AG04450 (cell line): ENCODE measurements at places on chromosomes 12 and 14.

GRCh38 chr12:12099102-12099501 is 28.4 kb downstream of the BCL2L14 start:
- DNase-seq = no peak

GRCh38 chr14:21680072-21680471 is 6.5 kb upstream of the OR4E1 start:
- DNase-seq = peak; percentile 1

GRCh38 chr14:54474232-54474793 is 14.5 kb downstream of the GMFB start:
- no peak for DNase-seq

- no peak for DNase-seq
Observed at GRCh38 chr14:88049936-88050335, 45.0 kb downstream of the GPR65 start.

- no peak for DNase-seq
Observed at GRCh38 chr12:48826209-48826855, 8.0 kb downstream of the CACNB3 start.

- DNase-seq = no peak
Observed at GRCh38 chr12:42807251-42807650, 217.7 kb upstream of the PRICKLE1 start.

DNA sequence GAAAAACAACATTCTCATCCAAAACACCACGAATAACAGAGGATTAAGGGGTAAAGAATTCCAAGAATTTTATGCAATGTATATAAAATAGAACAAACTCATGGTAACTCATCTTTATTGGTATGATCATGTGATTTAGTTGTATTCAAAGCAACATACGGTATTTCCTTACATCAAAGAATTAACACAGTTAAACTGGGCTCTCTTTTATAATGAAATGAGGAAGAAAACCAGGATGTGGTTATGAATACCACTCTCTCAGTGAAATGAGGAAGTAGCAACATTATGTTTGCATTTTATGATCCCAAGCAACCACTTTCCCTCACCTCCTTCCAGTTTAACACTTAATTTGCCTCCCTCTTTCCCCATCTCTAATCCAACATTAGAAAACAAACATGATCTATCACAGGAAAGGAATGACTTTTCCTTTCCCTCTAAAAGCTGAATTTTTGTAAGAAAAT is 22.9 kb downstream of the SPTLC2 start:
- DNase-seq = no peak

DNA sequence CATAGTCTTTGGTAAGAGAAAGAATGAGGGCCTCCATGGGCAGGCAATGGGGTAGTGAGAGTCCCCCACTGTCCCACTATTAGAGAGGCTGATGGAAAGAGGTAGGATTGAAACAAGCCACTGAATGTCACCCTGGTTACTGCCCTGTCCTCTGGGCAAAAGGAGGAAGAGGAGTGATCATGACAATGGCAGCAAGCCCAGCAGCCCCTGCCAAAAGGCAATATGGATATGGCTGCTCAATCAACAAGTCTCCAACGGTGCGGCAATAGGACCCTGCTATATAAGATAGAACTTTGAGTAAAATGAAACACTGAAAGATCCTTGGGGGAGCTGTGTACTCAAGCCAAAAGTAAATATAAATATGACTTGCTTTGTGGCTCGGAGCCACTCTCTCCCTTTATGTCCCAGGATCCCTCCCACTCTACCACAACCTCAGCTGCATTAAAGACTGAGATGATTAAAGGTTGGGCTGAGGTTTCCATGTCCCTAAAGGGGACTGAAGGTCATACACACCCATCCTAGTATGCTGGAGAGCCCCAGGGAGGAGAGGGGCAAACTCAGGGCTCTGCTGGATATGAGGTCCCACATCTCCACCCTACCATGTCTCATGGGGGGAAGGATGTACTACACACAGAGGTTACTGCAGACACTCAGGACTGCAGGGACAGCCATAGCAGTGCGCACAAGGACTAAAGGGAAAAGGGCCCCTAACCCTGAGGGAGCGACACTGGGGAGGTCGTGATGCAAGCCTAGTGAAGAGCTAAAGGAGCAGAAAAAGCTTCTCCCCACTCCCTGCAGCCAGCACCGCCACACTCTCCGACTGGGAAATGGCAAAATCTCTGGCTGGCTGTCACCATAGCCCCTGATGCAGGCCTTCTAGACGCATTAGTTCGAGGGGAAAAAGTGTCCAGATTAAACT is 5.9 kb downstream of the POMT2 start:
- no peak for DNase-seq

DNA sequence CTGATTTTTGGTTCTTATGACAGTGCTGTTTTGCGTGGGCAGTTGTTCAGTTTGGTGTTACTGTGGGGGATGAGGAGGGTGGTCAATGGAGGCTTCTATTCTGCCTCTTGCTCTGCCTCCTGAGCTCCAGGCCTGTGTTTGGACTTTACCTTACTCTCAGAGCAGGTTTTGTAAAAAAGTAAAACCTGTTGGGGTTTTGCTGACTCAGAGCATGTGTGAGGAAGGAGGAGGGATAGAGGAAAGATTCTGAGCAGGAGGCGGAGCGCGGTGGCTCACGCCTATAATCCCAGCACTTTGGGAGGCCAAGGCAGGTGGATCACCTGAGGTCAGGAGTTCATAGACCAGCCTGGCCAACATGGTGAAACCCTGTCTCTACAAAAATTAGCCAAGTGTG is 6.7 kb downstream of the A2ML1 start:
- no peak for DNase-seq
